ENCODE measurements at places on chromosomes 2 and 18.

GRCh38 chr18:3645384-3646156, 195.6 kb downstream of the TGIF1 start:
- DNase-seq: no peak

- no peak for DNase-seq
These were observed 155.6 kb upstream of the HS6ST1 start for GRCh38 chr2:128474036-128474955.

DNA sequence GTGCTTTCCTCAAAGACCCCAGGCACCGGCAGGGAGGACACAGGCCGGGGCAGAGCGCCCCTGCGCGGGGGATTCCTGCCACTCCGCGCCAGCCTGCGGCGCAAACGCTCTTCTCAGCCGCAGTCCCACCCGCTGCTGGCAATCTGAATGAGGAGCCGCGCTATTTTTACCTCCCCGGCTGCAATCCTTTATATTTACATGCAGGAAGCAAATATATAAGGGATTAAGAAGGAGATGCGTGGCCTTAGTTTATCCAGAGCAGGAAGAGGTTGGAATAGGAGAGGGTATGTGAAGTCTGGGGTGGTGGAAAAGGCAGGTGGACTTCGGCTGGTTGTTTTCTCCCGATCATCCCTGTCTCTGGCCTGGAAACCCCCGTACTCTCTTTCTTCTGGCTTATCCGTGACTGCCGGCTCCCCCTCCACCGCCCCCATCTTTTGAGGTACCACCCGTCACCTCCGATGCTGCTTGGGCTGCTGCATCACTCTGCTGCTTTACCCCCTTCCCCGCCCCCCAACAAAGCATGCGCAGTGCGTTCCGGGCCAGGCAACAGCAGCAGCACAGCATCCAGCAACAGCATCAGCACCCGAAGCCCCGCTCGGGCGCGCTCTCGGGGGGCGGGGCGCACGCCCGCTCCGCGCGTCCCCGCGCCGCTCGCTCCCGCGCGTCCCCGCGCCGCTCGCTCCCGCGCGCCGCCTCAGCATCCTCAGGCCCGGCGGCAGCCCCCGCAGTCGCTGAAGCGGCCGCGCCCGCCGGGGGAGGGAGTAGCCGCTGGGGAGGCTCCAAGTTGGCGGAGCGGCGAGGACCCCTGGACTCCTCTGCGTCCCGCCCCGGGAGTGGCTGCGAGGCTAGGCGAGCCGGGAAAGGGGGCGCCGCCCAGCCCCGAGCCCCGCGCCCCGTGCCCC, at the start of gene ADAM23:
ADAM23 (plus strand) TSS at position 700 of the 902 bp plus-strand sequence. CDS start 335 bp downstream, outside the sequence.
- DNase-seq: peak; percentile 11

- DNase-seq: no peak
These were observed 121.8 kb upstream of the SMAD7 start for GRCh38 chr18:49072524-49072934.

DNA sequence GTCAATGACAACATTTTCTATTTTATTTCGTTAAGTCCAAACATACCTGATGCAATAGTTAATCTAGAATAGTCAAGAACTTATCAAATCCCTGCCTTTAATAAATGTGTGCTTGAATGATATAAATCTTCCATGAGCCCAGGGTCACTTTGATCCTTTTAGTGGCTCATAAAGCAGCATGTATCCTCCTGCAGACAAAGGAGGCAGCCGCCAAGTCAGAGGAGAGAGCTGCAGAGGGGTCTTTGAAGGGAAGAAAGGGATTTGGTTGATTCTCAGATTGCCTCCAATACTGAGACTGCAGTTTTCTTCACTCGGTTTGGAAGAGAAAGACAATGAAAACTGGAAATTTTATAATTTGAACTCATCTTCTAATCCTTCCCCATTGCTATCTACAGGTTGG, 378.4 kb upstream of the PIK3C3 start:
- no peak for DNase-seq

- DNase-seq: no peak
These were observed 82.3 kb downstream of the LOXHD1 start for GRCh38 chr18:46574743-46575115.
